ENCODE measurements at places on chromosomes 5 and 9. TPM values are rescaled to one million over a fixed set of nuclear protein-coding genes. Genes with fewer than 3 reads are reported as not detected.
A peak's percentile ranks its signal among the peaks of the same experiment; 100 is the strongest.

Gene ZNF622
- 54.9 TPM for total RNA-seq

Gene SLC46A2
- 0.43 TPM for total RNA-seq

Gene SHROOM1
- total RNA-seq, result 3.2 TPM

- no peak for DNase-seq
Measured at GRCh38 chr5:74402553-74402952, 238.0 kb downstream of the ENC1 start.

- DNase-seq, result peak; percentile 80
Measured at GRCh38 chr9:134642385-134643181, 980 bp downstream of the COL5A1 start.

DNA sequence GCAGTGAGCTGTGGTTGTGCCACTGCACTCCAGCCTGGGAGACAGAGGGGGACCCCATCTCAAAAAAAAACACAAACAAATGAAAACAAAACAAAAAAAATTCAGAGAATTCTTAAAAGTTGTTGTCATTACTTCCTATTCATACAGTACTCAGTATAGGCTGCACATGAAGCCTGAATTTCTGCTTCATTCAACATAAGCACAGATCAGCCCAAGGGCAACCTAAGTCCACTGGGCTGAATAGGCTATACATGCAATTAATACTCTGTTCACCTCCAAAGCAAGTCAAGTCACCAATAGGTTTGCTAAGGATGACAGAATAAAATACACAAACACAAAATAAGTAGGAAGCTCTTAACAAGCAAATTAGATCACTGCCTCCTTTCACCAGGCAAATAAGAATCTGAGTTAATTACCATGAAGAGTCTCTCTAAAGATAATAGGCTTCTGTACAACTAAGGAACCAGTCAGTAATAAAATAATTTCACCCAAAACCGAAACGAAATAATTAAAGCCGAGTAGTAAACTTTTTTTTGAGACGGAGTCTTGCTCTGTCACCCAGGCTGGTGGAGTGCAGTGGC, 18.7 kb downstream of the UBTD2 start:
- DNase-seq, result no peak

DNA sequence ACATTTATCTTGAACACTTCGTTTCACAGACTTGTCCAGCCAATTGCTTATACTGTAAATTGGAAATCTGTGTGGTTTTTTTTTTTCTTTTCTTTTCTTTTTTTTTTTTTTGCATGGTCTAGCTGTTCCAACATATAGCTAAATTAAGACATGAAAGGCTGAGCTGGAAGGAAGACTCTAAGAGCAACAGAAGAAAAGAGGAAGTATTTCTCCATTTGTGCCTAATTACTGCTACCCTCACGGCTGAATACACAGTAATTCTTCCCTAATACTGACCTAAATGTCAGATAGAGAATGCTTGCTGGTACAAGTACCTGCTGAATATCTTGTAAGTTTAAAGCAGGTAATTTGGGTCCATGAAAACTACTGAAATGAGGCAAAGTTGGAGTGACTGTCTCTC, 11.0 kb upstream of the HAPLN1 start:
- DNase-seq, result no peak
